ENCODE measurements at places on chromosomes 5 and 9.

GRCh38 chr5:50889790-50890189 lies 223.4 kb downstream of the PARP8 start:
- DNase-seq, result no peak

GRCh38 chr9:17528859-17529258 lies 50.0 kb upstream of the SH3GL2 start:
- DNase-seq, result peak; percentile 11

DNA sequence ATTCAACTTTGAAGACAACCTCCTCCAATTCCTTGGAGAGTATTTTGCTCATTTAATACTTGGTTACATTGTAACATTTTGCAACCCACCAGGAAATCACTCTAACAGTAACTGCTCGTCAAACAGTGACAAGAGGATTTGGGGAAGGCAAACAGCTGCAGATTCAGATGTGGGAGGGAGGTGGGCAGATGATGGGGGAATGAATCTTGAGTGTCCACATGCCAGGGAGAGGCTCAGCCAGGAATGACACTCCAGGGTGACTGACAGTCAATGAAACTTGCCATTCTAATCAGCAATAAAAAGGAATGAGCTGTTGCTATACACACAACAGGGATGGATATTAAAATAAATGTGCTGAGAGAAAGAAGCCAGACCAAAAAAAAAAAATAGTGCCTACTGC lies 97.7 kb upstream of the ANKRD55 start:
- DNase-seq, result no peak

- DNase-seq, result peak; percentile 96
Measured at GRCh38 chr9:134067904-134068743, at the start of gene BRD3. BRD3 (minus strand) TSS chr9:134068026; CDS start chr9:134053477, 14,549 bp downstream.

GRCh38 chr9:20592673-20593072 lies 29.6 kb downstream of the MLLT3 start:
- DNase-seq, result no peak

- no peak for DNase-seq
Measured at GRCh38 chr5:177376107-177376506, 8.1 kb upstream of the SLC34A1 start.

DNA sequence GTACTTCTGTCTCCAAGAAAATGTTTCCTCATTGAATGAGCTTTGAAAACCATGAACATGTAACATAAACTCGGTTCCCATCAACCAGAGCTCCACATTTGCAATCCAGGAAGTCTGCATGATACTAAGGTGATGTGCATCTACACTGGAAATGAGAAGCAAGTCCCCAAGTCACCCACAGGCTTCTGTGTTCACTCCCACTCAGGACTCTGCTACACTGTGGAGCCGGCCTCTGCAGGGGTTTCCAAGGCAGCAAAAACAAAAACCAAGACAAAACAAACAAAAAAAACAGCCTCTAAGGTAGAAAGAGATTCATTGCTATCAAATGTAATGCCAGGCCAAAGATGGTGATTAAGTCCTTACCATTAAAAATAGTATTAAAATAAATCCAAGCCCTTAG lies 593.7 kb downstream of the IRX1 start:
- no peak for DNase-seq

DNA sequence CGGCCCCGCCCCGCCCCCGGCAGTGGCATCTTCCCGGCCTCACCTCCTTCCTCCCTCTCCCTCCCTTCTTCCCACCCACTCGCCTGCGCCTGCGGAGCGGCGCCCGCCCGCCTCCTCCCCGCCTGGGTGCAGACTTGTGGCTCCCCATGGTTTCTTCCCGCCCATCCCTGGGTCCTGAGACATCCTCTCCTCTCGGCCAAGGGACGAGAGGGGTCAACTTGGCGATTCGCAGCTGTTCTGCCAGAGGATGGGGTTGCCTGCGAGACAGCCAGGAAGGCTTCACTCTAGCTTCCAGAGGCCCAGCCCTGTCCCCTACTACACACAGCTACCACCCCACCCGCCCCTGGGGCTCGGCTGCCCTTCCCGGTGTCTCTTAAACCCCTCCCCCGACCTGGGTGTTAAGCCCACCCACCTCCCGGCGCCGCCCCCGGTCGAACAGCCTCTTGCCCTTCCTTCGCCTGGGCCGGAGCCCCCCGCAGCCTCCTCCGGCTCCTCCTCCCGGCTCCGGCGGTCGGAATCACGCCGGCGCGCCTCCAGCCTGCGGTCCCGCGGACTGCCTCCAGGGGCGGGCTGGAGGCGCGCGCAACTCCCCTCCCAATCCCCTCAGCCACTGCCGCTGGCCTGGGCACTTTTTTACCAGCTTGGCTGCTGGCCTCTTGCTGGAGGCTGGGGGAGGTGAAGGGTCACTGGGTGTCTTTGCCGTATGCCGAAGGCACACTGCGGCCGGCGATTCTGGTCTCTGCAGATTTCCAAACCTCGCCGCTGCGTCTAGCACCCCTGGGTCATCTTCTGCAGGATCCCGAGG lies 1.9 kb downstream of the JADE2 start:
- DNase-seq, result peak; percentile 77

DNA sequence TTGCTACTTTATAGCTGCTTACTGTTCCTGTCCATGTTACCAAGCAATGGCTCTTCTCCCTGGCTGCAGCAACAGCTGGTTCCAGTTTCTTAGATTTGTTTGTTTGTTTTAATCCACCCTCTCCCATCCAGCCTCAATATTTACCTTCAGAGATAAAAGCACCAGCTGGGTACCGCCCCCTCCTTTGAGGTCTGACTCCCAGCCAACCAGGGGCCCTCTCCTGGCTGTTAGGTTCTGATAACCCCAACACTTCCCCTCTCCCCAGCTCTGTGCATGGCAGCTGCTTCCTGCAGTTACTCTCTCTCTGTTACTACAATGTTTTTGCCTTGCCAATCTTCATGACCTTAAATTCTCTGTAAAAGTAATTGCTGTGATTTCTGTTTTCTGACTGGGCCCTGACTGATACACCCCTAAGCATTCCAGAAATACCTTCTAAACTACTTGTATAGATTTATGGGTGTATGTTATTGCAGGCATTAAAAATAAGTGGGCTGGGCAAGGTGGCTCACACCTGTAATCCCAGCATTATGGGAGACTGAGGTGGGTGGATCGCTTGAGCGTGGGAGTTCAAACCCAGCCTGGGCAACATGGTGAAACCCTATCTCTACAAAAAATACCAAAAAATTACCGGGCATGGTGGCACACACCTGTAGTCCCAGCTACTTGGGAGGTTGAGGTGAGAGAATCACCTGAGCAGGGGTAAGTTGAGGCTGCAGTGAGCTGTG lies 2.6 kb upstream of the GCNT1 start:
- peak; percentile 72 for DNase-seq

DNA sequence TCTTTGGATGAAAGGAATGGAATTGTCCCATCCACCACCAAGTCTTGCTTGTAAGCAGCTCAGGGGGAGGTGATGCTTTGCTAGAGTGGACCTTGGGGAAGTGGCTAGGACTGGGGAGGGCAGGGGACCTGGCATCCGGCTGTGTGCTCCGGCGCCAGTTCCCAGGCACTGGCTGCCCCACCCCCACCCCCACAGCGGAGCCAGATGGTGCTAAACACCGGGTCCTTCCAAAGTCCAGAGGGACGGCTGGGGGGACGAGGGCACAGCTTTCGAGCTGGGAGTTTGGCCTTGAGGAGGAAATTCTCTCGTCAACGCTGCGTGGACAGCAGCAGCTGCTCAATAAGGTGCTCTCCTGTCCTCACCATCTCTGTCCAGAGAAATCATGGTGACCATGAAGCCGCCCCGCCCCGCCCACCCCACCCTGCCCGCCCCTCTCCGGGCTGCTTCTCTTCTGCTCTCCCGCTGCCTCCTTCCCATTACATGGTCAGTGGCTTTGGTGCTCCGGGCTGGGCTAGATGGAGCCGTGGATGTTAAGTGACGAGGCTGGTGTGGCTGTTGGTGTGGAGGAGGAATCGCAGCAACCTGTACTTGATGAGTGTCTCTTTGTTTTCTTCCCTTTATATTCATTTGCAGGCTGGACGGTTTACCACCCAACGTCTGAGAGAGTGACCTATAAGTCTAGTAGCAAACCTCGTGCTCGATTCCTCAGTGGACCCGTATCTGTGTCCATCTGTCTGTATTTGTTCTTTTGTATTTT lies 115.7 kb downstream of the WNK2 start:
- no peak for DNase-seq

All from NCI-H774 (cell line).